Peyer's patch (tissue), 4 donors: ENCODE measurements at places on chromosomes 12 and 14.

DNA sequence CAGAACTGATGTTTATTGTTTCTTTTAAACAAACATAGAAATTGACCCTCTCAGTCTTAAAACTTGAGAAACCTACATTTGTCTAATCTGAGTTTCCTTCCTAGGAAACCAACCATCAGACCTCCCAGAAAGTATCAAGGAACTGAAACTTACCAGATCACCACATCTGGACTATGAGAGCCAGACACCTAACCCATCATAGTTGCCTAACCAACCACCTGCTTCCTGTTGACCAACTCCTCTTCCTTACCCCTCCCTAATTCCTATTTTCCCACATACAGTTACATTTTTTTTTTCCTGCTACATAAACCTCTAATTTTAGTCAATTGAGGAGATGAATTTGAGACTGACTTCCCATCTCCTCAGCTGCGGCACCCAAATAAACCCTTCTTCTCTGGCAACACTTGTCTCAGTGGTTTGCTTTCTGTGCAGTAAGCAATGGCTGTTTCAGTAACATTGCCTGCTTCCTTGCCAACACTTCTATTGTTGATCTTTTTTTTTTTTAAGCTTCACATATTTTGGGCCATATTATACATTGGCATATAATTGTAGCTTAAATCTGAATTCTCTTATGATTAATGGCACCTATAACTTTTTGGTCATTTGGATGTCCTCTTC is 34.3 kb downstream of the KLRD1 start:
- no peak for DNase-seq

- DNase-seq: no peak
Observed at GRCh38 chr12:54859502-54859901, 5.2 kb downstream of the MUCL1 start.

DNA sequence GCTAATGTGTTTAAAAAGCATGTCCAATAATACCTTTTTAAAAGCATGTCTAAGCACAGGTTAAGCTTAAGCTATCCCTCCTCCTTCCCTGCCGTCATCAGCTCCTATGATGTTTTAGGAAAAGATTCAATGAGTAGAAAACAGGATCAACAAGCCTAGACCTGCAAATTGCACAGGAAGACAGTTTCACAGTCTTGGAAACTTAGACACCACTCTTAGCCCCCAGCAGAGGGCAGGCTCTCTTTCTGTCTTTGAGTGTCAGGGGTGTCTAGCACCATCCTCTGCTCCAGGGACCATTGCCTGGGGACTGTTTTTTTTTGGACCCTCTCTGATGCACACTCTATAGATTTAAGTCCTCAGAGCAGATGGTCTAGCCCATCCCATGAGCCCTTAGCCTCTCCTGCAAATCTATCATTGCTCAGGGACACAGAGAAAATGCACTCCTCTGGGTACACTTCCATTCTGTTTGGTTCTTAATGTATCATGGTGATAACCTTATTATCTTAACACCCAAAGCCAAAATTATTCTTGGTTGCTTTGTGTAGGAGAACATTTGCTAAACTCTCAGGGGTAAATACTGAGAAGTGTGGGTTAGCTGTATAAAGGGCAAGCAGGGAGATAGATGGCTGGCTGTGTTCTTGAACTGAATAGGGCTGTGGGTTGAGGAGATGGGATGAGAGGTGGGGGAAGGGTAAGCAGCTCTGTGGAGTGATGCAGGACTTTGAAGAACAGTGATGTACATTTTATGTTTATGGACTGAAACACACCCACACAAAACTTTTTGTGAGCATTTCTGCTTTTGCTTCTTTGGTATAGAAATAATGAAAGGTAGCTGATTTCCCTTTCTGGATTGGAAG is 259.9 kb upstream of the DDHD1 start:
- no peak for DNase-seq

- no peak for DNase-seq
Observed at GRCh38 chr14:35352274-35353233, 52.0 kb downstream of the NFKBIA start.

DNA sequence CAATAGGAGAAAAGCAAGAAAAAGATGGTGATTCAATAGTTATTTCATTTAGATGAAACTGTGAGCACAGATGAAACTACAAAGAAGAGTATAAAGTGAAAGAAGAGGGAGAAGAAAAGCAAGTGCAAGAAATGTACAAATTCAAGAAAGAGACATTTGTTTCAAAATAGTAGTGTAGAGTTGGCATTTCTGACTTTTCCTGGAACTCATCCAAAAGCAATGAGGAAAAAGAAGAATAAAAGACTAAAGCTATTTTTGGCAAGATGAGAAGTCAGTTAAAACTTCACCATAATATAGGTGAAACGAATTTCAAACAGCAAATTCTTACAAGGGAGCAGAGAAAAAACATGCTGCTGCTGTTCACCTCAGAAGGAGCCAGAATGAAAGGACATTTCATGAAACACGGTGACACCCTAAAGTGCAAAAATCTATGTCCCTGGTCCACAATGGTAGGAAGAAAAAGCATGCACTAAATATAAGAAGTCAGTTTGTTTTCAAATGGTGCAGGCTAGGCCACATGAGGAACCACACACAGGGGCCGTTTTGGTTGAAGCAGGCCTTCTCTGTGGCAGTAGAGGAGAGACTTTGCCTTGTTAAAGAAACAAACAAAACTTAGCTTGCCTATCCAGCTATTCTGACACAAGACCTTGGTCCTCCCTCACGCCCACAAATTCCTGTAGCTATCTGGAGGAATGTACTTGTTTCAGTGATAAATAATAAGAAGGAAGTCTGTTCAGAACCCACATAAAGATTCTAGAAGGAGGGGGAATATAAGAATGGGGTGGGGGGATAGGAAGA is 11.1 kb upstream of the CMAS start:
- no peak for DNase-seq

DNA sequence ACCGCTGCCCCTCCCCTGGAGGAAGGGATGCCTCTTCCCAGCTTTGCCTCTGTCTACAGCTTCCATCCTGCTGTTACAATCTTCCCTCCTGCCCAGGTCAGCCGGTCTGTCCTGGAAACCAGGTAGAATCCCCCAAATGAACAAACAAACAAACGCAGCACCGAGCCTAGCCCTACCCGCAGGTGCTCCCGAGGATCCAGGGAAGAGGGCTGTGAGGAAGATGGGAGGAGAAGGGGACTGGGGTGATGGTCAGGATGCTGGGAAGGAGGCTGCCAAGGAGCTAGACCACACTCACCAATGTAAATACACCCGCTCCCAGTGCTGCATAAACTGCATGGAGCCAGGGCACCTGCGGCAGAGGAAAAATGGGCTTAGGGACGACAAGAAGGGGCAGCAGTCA is 16.6 kb downstream of the FAIM2 start:
- no peak for DNase-seq

DNA sequence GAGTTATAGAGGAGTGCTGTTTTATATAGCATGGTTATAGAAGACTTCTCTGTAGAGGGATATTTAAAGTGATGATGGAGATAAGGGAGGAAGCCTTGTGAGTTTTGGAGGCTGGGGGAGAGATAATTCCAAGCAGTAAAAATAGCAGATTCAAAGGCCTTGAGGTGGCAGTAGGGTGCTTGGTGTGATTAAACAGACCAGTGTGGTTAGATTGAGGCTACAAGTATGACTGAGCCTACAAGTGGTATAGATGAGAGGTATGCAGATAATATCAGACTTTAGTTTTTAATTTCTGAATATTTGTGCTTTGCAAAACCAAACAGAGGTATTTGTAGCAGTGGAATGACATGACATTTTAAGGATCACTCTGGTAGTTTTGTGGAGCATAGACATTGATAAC is 20.3 kb downstream of the FANCM start:
- DNase-seq: no peak

DNA sequence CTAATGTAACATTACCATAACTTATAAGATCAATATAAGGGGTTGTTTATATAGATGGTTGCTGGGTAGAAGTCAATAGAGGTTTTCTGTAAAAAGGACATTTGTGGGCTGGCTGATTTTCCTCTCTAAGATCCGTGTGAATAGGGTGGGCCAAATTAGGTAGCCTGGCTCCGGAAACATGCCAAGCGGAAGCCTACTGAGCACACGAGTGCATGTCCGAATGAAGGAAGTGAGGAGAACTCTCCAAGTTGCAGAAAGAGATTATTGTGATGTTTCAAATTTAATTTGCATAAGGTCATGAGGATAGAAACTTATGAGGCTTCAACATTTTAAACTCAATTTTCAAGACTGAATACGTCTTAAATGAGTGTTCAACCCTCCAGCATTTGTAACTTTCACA is 356.7 kb downstream of the SNAPC1 start:
- DNase-seq: no peak

DNA sequence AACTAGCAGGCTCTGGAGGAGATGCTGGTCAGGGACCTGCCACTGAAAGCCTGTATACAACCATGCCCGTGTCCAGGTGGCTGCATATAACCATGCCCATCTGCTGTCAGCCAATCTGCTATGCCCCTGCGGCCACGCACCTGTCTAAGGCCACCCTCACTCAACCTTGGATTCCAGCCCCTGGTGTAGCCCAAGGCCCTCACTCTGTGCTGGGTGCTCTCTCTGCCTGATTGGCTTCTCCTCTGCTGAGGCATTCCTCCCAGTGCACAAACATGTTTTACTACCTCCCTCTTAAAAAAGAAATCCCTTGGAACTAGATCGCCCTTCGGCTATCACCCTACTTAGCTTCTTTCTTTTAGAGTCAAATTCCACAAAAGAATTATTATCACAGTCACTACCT is 45.5 kb downstream of the ZFP36L1 start:
- no peak for DNase-seq

DNA sequence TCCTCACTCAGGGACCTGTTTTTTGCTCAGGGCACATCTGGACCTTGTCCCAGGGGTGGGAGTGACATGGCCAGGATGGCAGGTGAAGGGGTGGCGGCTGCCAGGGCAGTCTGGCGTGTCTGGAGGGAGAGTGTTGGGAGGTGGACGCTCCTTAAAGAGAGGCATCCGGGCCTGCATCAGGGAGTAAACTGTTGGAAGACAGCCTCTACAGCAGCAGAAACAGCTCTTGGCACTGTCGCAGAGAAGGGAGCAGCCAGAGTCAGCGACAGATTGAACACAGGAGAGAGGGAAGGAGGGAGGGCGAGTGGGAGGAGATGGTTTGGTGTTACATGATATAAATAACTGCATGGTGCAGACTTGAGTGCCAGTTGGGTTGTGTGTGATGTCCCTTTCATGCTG is 52.8 kb downstream of the IGF1 start:
- DNase-seq: no peak

DNA sequence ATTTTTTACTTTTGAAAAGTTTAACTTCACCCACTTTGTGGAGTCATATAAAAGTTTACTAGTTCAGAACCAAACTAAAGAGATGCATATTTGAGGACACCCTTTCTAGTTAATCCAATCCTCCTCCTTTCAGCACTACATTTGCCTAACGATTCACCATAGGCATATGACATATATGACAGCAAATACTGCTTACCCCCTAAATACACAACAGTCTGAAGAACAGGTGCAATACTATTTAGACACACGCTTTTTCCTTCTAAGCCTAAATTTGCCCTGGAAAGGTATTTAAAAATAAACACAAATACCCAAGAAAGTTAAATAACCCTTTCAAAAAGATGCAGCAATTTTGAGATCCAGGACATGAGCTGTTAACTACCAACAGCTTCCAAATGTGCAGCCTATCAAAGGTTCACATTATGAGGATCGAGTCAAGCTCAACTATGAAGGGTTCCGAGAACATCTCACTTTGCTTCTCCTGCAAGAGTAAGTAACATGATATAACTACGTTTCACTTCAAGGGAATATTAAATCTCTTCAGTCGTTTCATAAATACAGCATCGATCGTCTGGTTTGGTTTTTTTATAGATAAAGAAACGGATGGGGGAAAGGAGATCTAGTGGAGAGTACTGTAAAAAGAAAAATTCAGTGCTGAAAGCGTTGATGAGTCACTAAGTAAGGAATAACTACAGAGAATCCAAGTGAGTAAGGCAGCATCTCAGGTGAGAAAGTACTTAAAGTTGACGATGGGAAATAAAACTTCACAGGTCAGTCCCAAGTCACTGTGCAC is 677 bp upstream of the AP4S1 start:
- DNase-seq: no peak

DNA sequence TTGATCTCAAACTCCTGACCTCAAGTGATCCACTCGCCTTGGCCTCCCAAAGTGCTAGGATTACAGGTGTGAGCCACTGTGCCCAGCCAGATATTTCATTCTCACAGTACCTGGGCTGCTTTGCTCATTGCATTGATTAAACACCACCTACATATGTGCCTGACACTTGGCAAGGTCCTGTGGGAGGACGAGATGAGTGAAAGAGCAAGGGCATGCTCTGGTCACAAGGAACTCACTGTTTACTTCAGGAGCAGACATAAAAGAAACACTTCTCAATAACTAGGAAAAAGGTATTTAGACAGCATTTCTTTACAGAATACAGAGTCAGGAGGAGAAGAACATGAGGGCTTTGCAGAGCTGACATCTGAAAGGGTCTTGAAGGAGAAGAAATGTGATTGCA is 91.7 kb downstream of the TMCC3 start:
- DNase-seq: no peak

DNA sequence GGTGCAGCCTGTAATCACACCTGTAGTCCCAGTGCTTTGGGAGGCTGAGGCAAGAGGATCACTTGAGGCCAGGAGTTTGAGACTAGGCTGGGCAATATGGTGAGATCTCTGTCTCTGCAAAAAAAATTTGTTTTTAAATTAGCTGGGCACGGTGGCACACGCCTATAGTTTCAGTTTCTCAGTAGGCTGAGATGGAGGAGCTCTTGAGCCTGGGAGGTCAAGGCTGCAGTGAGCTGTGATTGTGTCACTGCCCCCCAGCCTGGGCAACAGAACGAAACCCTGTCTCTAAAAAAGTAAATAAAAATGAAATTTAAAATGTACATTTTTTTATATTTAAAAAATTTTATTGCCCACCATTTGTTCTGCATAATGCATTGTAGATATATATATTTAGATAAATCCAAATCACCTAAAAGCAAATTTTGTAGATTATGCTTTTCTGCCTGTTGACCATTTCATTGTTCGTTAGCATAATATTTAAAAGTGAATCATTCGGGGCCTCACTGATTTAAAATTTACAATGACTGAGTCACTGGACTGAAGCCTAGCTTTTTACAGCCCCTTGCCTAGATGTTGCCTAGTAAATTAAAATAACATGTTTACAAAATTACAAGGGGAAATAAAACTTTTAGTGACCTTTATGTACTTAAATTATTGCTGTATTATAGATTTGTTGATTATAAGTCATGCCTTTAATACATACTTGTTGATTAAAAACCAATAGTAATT is 87.9 kb downstream of the USP15 start:
- no peak for DNase-seq

DNA sequence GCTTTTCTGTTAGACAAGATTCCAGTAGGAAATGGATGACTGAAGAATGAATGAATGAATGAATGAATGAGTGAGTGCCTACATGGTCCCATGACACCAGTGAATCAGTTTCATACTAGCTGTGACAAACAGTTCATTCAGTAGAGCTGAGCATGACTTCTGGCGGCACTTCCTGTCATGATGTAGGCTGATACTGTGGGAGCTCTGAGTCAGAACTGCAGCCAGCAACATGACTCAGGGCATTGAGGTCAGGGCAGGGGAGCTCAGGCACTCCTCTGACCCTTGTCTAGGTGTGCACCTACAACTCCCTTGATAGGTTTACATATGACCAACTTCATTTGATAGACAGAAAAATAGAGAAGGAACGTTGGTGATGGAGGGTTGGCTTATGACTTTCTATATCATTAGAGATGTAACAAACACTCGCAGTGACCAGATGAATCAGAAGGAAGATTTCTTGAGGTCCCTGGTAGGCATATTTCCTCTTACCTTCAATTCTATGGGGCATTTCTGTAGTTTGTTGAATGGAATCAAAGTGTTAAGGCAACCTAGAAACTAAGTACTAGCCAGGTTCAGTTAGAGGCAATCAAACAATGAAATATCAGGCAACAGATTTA is 139.3 kb upstream of the ARHGAP5 start:
- DNase-seq: peak; percentile 90
